NCI-H748 treated with DMSO at 0.1 percent for 48 hours (cell line): ENCODE measurements at places on chromosomes 4 and X.

GRCh38 chrX:129235903-129236302 lies 287.4 kb downstream of the SMARCA1 start:
- peak; percentile 48 for DNase-seq

GRCh38 chr4:153555730-153556434 lies 89.7 kb downstream of the TMEM131L start:
- DNase-seq: no peak

- DNase-seq: no peak
Observed at GRCh38 chrX:20382518-20383297, 116.0 kb upstream of the RPS6KA3 start.

GRCh38 chr4:83364312-83364711 lies 29.7 kb upstream of the HPSE start:
- no peak for DNase-seq

GRCh38 chrX:11728556-11728955 lies 29.5 kb upstream of the MSL3 start:
- no peak for DNase-seq

DNA sequence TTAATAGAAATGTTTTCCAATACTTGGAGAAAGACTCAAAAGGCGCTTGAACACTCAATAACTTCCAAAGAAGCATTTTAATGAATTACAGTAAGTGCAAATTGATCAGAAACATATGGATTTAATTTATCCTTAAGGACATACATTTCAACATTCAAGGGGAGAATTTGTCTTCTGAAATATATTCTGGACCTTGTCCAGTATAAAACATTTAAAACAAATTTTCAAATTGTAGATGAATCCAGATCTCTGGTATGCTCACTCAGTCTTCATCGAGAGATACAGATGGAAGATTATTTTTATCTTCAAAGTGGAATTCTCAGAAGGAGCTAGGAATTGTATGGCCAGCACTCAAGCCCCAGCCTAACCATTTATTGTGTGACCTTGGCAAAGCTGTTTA lies 310.4 kb downstream of the ZNF674 start:
- no peak for DNase-seq

DNA sequence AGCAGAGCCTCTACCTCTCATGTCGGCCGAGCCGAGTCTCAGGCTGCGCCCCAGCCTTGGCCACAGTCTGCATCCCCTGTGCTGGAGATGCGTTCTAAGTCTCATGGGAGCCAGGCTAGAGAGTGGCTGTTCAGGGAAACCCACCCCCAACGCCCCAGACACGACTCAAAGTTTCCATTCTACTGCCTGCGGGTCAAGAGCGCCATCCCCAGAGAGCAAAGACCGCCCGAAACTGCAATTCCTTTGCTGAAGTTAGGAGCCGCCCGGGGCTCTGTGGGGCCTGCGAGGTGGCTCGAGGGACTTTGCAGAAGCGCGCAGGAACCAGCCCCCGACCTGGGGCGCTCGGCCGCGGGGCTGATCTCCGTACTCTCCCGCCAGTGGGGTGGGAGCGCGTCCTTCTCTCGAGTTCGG lies 10.0 kb upstream of the ELF4 start:
- DNase-seq: no peak

DNA sequence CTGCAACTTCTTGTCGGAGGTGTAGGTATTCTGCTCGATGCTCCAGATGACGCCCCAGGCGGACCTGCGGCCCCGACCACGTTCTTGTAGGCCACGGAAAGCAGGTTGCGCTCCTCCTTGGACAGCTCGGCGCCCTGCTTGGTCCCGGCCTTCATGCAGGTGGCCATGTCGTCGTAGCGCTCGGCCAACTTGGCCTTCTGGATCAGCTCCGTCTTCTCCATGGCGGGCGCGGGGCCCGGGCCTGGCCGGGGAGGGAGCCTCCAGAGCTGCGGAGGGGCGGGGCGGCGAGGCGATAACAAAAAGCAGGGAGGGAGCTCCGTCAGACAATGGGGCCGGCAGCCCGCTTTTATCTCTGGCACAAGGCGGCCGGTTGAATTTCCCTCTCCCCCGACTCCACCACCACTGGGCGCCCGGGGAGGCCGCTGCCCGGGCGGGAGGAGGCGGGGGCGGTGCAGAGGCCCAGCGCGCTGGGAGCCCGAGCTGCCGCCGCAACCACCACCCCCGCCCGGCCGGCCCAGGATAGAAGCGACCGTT lies 28.3 kb upstream of the DRP2 start:
- no peak for DNase-seq

- DNase-seq: no peak
Observed at GRCh38 chrX:105117621-105118020, 102.9 kb downstream of the TEX13A start.

DNA sequence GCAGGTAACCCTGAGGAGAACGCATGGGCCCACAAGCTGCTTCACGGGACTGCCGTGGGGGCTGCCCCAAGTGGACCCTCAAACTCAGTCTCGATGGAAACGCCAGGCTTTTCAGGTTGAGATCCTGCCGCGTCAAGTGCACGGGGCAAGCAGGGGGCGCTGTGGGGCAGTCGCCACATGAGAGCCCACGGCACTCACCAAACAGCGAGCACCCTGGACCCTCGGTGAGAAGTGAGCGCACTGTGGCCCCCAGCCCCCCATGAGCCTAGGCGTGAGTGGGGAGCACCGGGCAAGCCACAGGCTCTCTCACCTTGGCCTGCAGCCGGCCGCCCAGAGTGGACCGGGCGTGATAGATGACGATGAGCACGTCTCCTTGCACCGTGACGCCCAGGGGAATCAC lies 50.9 kb upstream of the CPLX1 start:
- no peak for DNase-seq

DNA sequence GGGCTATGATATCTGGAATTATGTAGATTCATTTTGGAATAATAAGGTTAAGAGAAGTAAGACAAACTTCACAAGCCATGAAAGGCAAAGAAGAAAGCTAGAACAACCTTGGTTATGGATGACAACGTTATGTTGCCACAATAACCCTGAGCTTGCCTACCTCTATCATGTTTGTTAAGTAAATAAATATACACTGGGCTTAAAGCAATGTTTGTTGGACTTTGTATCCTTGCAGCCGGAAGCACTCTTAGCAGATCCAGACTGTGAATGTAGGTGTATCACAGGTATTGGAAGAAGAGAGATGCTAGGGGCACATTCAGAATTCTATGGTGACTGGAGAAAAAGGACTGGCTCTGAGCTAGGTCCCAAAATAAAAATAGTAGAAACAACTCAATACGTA lies 214.4 kb downstream of the HS3ST1 start:
- DNase-seq: no peak

DNA sequence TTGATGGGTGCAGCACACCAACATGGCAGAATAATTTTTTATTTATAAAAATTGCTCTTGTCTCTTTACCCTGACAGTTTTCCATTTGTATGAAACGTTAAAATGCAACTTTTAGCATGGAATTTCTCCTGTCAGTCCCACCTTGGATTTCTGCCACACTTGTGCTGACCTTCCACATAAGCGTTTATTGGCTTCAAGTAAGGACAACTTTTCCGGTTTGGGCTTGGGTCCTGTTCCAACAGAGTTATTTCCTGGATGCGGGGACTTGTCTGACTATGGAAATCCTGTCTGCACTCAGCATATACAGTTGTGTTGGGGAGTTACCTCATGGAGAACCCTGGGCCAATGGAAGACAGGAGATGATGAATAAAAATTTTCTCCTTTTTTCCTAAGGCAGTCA lies 294.7 kb downstream of the NAF1 start:
- no peak for DNase-seq

DNA sequence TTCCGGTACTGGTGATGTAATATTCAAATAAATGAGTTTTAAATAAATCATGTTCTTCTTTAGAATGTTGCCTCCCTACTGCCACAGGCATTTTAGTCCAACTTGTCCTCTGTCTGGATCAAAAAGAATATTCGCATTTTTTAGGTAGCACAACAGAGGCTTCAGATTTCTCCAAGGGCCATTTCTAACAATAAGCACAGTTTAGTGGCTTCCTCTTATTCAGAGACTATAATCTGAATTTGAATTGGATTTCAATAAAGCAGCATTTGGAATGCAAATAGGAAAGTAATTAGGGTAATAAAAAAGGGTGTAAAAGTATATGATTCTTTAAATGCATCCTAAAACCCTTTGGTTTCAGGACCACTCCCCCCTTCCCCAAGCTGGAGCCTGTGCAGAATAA lies 167.9 kb upstream of the GLRA2 start:
- DNase-seq: no peak

DNA sequence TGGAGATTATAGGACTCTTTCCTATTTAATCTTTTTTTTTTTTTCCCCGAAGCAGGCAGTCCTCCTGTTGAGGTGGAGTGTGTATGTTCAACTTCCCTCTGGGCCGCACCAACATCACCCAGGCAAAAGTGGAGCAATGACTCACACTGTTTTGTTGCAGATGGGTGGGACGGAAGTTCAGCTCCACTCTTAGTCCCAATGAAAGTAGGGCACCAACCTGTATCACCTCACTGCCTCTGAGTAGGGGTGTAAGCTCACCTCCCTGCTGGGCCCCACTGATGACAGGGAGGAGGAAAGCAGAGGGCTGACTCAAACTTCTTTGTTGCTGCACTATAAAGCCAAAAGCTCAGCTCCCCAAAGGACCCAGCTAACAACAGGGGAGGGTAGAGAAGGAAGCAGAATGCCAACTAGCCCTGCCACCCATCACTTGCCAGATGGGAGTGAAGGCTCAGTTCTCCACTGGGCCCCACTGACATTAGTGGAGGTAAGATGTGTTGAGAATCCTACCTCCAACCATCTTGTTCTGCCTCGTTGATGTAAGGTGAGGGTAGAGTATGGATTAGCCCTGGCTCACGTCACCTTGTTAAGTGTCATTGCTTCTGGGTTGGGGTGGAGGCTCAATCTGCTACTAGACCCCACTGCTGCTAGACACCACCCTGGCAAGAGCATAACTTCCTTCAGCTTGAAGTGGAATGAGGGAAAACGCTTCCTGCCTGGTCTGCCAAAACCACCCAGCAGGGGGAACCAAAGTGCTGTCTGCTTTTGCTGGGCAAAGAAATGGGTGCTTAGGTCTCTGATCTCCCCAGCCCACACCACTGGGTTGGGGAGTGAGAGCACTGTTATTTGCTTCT lies 14.1 kb downstream of the RPS6KA3 start:
- no peak for DNase-seq

GRCh38 chr4:152290366-152290921 lies 245.4 kb downstream of the FBXW7 start:
- DNase-seq: no peak

DNA sequence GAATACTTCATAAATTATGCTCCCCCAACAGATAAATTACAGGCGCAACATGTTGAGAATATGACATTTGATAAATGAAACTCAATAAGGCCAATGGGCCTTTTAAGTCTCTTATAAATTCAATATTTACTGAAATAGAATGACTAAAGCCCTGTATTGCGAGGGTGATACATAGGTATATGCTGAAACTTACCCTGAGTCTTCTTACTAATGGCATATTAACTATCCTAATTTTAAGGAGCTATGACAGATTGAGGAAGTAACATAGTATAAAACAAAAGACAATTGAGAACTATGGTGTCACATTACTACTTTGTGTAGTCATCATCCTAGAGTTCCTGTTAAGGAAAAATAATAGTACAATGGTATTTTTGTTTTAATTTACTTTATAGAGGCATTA lies 440.7 kb downstream of the IL15 start:
- no peak for DNase-seq

GRCh38 chr4:24174602-24175001 lies 284.8 kb upstream of the PPARGC1A start:
- DNase-seq: no peak

- no peak for DNase-seq
Observed at GRCh38 chr4:42914937-42915336, 22.4 kb downstream of the GRXCR1 start.

DNA sequence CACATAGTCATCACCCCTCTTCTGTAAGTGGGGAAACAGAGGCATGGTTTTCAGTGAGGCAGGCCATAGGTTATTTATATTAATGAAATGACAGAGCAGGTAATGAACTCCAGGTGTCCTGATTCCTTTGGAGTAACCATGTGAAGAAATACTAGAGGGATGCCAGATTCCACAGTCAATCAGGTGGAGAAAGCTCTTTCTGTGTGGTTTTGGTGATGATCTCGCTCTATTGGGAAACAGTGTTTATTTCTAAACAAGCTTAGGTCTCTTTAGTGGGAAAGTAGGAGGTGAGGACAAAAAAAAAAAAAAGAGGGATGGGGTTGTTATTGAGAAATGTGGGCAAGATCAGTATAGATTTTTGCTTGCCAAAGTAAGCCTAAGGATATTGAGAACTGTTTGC lies 12.2 kb downstream of the DOCK11 start:
- no peak for DNase-seq

DNA sequence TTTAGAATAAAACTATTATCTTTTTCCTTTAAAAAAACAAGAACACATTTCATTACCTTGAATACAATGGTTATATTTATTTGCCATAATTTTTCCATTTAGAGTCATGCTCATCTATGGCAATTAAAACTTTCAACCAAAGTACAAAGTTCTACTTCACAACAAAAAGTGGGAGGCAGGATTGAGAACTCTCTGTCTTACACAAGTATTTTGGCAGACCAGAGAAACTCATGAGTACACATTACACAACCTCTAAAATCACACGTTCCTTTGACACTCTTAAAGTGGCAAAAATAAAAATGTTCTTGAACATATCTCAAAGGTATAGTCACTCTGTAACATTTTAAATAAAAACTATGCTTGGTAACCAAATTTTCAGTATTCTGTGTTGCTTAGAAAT lies 213.4 kb downstream of the IL15 start:
- no peak for DNase-seq

DNA sequence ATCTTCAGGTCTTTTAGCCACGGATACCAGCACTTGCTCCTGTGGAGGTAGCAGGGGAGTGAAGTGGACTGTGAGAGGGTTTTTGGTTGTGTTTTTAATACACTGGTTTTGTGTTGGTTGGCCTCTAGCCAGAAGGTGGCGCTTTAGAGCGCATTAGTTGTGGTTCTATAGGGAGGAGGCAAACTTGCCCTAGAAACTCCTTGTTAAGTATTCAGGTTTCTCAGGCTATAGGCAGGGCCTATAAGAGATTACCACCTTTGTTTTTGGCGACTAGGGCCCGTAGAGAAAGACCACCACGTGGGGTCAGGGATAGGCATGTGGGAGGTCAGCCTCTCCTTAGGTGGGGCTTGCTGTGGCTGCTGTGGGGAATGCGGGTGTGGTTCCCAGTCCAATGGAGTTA lies 221.6 kb upstream of the SPANXN4 start:
- no peak for DNase-seq
